ENCODE measurements at places on chromosomes 4 and X.

GRCh38 chr4:20868108-20868507, 167.8 kb downstream of the PACRGL start:
- no peak for DNase-seq

DNA sequence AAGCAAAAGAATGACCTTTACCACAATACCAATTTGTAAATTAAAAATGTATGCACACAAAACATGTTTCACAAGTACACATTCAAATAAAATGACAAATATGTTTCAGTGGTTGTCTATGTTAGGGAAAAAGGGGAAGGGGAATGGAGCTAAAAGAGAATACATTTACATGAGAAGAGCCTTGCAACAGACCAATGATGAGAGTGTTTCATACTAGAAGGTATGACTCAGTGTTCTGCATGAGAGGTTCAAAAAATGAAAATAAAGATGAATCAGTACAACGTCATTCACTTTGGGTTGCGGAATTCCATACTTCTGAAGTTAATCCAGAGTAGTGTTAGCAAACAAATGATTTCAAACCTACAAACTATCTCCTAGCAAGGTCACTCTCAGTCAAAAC, 51.7 kb downstream of the RPGR start:
- DNase-seq: peak; percentile 86

GRCh38 chr4:73740353-73740778, at the start of gene CXCL8:
Gene CXCL8, plus strand, starts transcription at chr4:73740569. Its CDS starts 90 bp downstream, at chr4:73740659.
- peak; percentile 75 for DNase-seq

DNA sequence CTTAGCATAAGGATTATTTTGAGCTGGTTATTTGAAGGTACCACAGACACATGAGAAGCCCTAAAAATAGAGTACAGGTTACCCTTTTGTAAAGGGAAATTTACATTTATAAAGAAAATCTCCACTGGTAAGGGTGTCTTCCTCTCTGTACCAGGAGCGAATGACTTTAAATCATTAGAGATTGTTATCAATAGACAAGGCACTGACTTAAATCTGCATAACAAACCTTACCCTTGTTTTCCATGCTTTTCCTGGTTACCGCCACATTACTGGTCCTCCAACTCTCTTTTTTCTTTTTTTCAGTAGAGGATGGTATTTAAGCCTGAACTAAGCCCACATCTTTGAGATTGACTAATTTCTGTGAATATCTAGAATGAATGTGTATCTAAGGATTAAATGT, 129.8 kb downstream of the SLC7A11 start:
- no peak for DNase-seq

- DNase-seq: no peak
These were observed 144.6 kb upstream of the MAP3K15 start for GRCh38 chrX:19659929-19660328.

DNA sequence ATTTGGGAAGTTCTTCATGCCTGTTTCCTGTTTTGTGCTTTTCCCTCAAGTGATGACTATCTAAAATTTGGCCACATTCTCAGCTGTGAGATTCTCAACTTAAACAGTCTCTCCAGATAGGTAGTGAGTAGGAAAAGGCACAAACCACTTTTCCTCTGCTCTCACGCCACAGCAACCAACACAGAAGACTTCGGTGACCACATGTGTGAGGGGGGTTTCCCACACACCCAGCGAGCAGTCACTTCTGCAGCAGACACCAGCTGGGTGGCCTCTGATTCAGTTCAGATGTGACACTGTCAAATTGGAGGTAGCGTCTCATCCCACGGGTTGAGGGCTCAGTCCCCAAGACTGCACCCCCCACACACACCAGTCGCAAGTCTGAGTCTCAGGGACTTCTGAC, 25.1 kb upstream of the CLDN34 start:
- no peak for DNase-seq

DNA sequence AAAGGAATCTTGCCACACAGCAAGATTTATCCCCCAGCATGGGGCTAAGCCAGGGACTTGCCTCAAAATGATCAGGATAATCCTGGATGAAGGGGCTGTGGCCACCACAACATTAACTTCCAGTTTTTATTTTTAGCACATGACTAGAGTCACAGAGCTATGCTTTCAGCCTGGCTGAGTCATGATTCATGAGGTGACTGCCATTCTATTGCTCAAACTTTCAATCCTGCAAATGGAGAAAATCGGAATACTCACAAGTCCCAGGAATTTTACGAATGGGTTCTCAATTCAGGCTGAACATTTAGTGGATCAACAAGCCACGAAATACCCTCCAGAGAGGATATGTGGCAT, 70.7 kb upstream of the HPGD start:
- peak; percentile 61 for DNase-seq

GRCh38 chr4:76692761-76693160, 205.2 kb downstream of the SOWAHB start:
- no peak for DNase-seq

GRCh38 chrX:151516538-151517187, 46.8 kb upstream of the PASD1 start:
- no peak for DNase-seq

GRCh38 chrX:97490656-97491055, 606.9 kb downstream of the RPA4 start:
- DNase-seq: no peak

GRCh38 chr4:153169776-153170175, 34.5 kb upstream of the TRIM2 start:
- DNase-seq: no peak

GRCh38 chr4:159069922-159070321, 33.0 kb upstream of the RAPGEF2 start:
- DNase-seq: peak; percentile 80

DNA sequence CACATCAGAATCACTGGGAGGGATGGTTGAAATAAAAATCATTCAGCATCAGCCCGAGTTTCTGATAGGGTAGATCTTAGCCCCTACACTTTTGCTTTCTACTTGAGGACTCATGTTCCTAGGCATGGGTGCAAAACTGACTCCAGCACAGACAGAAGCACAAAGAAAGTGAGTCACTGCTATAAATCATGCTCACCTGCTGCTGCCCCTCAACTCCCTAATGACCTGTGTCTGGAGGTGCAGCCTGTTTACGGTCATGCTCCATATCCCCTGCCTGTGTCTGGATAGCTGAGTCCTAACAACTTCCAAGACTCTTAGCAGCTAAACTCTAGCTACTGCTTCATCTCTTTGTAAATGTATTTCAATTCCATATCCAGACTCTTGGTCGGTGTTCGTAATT, 57.8 kb downstream of the ADGRA3 start:
- DNase-seq: no peak

DNA sequence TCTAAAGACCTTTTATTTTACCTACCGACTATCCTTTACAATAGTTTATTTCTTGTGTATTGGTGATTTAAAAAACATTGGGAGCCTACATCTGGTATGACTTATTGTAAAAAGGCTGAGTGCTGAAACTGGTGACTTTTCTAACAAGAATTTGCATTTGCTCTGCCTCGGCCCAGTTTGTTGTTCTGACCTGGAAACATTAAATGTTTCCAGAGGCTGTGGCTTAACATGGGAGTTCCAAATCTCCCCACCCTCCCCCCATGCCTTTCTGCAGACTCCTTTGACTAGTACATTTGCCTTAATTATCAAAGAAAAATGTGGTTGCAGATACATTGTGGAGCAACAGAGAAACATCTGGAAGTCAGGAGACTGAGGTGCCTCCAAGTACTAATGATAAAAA, 39.8 kb downstream of the SPCS3 start:
- peak; percentile 94 for DNase-seq

GRCh38 chr4:164926301-164926700, 49.3 kb downstream of the APELA start:
- no peak for DNase-seq

- no peak for DNase-seq
These were observed 65.3 kb downstream of the ANTXR2 start for GRCh38 chr4:80007745-80008149.

DNA sequence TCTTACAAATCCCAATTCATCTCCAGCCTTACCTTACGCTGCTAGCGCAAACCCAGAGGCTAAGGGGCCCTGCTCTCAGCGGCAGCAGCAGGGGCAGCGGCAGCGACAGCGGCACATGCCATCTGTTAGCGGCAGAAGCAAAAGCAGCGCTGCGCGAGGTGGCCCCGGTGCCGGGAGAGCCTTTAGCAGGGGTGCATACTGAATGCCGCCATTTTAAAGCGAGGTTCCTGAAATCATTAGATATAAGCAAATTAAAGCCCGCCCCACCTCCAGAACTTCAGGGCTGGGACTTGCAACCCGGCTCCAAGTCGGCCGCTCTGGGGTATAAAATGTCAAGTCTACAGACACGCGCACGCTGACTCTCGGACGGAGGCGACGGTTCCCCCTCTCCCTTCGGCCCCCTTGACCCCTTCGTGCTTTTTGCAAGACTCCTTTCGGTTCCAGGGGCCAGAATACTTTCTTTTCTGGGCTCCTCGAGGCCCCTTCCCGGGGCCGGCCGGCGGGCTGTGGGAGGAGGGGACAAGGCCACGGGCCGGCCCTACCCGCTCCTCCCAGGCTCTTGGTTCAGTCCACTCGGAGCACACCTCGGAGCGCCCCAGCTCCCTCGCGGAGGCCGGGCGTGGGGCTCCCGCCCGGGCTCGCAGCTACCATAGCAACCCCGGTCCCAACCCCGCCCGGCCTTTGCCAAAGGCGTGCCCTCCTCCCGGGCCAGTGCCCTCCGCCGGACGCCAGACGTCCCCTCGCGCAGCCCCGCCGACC, at the start of gene MBNL3:
Gene MBNL3 (minus strand): TSS at position 220 of the 759 bp plus-strand sequence. CDS start 49,427 bp downstream, outside the sequence.
- peak; percentile 39 for DNase-seq

- DNase-seq: no peak
These were observed 147.0 kb upstream of the LEF1 start for GRCh38 chr4:108315694-108316093.

DNA sequence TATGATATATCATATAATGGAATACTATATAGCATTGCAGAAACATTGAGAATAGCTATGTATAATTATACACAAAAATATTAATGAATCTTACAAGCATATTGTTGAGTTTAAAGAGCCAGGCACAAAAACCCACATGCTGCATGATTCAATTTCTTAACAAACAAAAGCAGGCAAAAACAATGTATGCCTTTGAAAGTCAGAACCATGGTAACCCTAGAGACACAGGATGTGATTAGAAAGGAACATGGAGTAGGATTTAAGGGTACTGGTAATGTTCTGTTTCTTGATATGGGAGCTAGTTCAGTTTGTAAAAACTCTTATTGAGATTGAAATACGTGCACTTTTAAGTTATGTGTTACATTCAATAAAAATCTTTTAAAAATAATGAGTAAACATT, 21.5 kb downstream of the CXCL8 start:
- DNase-seq: no peak

DNA sequence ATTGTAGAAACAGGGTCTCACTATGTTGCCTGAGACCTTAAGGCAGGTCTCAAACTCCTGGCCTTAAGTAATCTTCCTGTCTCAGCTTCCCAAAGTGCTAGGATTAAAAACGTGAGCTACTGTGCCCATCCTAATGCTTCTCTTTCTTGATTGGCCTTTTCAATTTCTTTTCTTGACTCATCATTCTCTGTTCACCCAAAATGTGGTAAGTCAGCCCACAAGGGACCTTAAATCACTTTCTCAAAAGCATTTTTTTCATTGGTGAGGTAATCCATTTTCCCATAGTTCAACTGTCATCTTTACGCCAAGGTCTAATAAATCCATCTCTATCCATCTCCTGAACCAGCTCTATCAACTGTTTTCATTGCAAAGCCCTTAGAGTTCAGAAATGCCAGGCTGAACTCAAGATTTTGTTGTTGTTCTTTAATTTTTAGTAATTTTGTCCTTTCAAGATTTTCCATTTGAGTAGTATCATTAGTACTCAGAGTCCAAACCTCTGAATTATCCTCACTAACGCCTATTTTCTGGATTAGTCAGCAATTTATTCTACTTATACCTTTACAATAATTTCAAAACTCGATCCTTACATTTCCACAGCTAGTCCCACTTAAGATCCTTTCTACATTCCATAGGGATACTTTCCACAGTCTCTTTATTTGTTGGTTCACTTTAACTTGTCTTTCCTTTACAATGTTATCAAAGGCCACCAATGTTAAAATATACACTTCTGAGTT, 528.6 kb downstream of the IL15 start:
- no peak for DNase-seq

- no peak for DNase-seq
These were observed 64.4 kb upstream of the KLHL13 start for GRCh38 chrX:118181030-118181429.

DNA sequence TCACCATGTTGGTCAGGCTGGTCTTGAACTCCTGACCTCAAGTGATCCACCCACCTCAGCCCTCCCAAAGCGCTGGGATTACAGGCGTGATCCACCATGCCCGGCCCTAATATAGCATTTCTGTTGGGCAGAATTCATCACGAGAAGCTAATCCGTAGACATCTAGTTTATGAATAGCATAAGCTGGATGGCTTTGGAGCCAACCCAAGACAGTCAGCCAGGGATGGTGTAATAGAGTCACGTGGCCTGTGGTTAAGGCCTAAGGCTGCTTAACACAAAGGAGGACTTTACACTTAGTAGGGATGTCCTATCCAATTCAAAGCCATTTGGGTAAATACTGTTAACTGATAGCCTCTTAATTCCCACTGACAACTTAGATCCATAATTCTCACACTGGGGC, 173.6 kb downstream of the RAP1GDS1 start:
- no peak for DNase-seq

GRCh38 chr4:132614682-132615081, 534.4 kb upstream of the PCDH10 start:
- peak; percentile 2 for DNase-seq

DNA sequence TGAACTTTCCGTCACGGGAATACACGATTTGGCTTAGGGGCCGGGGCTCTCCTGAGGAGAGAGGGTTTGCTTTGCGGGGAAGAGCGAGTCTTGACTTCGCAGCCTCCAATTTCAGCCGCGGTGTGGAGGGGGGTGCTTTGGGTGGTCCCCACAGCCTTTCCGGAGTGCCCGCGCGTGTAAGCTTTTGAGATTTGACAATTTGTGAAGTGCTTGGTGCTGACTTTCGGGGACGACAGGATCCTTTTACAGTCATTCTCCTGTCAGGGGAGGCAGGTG, 355 bp downstream of the SCML1 start:
- no peak for DNase-seq

DNA sequence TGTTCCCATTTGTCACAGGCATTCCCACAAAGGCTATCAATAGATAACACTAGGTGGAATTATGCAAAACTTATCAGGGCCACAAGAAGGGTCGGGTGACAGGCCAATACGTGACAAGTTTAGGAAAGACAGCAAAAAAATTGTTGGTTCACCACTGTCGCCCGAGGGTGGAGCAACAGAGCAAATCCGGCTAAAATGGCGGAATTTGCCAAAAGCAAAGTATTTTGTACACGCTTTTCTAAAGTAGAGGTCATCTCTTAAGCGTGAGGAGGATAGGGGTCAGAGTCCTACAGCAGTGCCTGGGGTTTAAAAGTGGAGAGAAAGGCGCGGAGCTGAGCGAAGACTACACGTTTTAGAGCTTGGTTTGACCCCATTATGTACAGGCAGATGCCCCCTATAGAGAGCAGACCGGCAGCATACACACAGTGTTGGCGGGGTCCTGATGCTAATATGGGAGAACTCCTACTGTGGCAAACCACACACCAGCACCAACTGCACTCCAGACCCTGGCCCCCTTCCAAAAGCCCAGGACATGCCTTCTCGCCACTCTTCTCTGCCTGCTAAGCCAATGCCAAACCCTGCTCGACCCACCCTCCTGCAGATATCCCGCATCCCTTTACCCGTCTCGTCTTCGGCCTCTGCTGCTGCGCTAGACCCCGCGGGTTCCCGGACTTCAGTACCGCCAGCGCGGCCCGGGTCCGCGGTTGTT, 733 bp downstream of the CCNA2 start:
- peak; percentile 27 for DNase-seq
